Spinal cord (tissue), 10 donors: ENCODE measurements at places on chromosomes 5 and 9.

DNA sequence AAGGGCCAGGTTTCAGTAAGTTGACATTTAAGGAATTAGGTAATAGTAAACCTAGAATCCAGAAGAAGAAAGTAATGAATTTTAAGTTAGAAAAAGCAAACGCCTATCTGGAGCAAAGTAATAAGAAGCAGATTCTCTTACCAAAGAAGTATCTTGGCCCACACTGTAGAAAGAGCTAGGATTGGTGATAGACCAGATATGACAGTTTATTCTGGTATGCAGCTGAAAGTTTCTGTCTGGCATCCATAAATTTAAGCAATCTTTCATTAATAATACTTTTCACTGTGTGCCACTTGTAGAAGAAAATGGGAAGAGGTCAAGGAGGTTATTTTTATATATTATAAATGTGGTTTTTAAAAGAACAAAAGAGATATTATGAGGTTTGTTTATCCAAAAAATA is 3.0 kb downstream of the RECK start:
- no peak for DNase-seq

DNA sequence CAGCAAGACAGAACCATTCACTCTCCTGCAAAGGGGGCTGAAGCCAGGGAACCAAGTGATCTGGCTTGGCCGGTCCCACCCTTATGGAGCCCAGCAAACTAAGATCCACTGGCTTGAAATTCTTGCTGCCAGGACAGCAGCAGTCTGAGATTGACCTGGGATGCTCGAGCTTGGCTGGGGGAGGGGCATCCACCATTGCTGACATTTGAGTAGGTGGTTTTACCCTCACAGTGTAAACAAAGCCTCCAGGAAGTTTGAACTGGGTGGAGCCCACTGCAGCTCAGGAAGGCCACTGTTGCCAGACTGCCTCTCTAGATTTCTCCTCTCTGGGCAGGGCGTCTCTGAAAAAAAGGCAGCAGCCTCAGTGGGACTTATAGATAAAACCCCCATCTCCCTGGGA is 60.5 kb downstream of the TNFSF8 start:
- no peak for DNase-seq

DNA sequence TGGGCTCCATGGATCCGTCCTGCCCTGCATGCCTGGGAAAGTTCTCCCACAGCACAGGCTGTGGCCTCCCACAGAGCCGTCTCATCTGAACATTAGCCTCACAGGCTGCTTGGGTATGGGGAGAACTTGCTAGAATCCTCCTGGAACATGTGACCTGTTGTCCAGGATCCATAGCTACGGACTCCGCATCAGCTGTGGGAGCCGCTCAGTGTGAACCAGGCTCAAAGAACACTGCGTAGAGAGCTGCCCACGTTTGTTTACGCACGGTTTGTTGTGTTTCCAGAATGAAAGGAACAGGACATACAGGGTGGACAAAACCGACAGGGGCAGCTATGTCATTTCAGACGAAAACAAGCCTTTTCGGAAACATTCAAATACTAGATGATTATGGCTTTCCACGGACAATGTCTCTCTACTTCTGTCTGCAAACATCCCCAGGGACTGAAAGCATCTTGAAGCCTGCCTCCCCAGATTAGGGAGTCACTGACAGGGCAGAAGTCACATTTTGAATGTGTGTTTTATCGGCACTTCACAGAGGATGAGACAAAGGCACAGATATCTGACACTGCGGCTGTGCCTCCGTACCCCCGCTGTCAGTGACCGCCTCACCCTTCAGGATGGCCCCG is 390.3 kb downstream of the GADD45G start:
- DNase-seq = no peak

- no peak for DNase-seq
Observed at GRCh38 chr5:6736524-6737042, 23.4 kb downstream of the TENT4A start.

- DNase-seq = no peak
Observed at GRCh38 chr5:147805030-147805454, 22.5 kb upstream of the JAKMIP2 start.

DNA sequence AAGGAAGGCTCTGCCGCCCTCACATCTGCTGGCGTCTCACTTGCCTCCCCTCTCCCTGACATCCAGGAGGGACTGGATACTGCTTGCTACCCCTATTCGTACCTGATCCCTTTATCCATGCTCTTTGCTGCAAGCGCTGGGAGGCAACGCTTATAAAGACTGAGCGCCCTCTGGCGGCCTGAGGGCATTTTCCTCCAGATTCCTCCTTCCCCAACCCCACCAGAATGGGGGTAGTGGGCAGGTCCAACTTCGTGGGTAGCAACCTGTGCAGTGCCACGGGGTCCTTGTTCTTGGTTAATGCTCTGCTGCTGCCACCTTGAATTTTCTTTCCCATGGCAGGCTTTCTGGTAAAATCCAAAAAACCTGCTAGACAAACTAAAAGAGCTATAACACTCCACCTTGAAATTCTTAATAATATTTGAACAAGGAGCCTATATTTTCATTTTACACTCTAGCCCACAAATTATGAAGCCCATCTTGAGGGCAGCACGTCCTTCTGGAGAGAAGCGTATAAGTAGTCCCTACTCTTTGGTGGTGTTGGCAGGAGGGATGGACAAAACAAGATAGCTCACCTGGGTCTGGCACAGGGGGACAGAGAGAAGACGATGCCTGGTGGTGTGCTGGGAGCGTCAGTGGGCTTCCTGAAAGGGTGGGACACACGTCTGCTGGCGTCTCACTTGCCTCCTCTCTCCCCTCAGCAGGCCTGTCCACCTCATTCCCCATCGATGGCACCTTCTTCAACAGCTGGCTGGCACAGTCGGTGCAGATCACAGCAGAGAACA is 52.5 kb downstream of the JADE2 start:
- DNase-seq = peak; percentile 54

GRCh38 chr5:44574678-44575077 is 185.5 kb upstream of the FGF10 start:
- no peak for DNase-seq

DNA sequence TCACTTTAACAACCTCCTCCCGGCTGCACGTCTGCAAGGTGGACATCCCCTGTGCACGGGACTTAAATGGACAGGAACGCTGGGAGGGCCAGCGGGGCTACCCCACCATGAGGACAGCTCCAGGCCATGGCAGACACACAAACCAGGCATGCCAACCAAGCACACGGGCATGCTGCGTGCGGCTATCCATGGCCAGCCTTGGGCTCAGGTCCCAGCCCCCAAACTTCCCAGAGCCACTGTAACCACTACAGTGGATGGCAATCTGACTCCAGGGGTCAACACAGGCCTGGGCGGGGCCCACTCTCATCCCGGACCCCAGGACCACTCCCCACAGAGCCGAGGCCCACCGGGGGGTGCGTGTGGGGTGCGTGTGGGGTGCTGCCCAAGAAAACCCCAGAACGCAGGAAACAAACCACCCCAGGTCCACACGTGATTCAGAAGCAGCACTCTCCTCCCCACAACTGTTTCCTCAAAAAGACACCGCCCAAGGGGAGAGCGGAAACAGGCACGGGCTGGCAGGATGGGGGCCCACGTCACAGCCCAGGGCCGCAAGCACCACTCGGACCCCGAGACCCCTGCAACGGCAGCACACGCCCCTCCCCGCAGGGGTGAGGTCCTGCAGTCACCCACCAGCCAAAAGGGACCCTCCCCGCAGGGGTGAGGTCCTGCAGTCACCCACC is 7.4 kb downstream of the SLC12A7 start:
- no peak for DNase-seq
